Breast epithelium (tissue), 4 donors: ENCODE measurements at places on chromosomes 13 and 19. TPM values are rescaled to one million over a fixed set of nuclear protein-coding genes. Genes with fewer than 3 reads are reported as not detected.

- H3K27ac ChIP-seq, result no peak overlapping the region
- H3K4me1 ChIP-seq, result no peaks in the 10 kb centered on the region
- H3K4me3 ChIP-seq, result no peak overlapping the region
- no peak for DNase-seq
- H3K36me3 ChIP-seq, result no peaks in the 10 kb centered on the region
These were observed 1138.2 kb downstream of the UQCRFS1 start for GRCh38 chr19:28074773-28075172.

DNA sequence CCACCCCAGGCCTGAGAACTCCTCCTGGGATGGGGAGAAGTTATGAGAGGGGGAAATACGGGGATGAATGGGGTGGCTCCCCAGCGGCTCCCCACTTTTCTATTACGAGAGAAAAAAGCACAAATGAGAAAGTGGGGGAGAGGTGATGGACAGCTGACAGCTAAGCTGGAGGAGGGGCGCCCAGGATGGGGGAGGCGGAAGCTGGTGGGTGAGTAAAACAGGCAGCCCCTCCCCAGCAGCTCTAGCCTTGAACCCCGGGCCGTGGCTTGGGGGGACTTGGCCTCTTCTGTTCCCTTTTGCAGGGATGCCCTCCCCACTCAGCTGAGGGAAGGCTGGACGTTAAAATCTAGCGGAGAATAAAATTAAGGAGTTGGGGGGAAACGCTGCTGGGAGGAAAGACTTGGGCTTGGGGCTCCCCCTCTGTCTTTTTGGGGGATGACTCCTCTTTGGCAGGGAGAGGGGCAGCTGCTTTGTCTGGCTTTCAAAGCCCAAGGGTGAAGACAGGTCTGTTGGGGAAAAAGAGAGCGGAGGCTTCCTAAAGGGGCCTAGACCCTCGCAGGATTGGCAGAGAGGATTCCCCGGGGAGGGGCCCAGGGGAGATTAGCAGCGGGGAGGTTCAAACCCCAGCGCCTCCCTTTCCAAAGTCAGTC, 1.4 kb upstream of the SAMD1 start:
- H3K36me3 ChIP-seq, result no peaks in the 10 kb centered on the region
- DNase-seq, result no peak
- H3K27ac ChIP-seq, result peak overlapping the region; percentile 91
- peak overlapping the region; percentile 90 for H3K4me3 ChIP-seq
- no peaks in the 10 kb centered on the region for H3K27me3 ChIP-seq

DNA sequence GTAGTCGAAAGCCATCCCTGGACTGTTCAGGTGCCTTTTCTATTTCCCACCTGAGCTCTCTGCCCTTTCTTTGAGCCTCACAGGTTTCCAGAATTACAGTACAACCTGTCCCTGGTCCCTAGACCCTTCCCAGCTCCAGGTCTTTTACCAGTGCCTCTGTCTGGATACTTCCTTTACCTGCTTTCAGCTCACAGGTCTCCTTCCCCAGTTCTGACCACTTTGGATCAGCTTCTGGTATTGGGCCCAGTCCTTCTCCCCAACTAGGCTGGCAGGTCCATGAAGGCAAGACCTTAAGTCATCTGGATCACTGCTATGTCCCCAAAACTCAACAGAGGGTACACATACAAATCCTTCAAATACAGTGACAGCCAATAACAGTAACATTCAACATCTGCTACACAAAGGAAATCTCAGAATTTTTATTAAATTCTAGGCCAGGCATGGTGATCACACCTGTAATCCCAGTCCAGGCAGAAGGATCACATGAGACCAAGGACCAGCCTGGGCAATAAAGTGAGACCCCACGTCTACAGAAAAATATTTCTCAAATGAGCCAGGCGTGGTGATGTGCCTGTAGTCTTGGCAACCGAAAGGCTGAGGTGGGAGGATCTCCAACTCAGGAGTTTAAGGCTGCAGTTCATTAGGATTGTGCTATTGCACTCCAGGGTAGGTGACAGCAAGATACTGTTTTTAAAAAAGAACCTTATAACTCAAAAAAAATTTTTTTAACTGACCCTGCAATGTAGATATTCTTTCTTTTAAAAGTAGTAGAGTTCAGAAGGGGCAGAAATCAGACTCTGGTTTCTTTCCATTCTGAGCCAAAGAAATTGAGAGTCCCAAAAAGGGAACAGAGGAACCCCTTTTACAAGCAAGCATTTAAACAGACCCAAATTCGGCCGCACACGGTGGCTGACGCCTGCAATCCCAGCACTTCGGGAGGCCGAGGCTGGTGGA, 1.3 kb downstream of the RPS16 start:
- peak overlapping the region; percentile 91 for H3K4me3 ChIP-seq
- peak overlapping the region; percentile 87 for H3K27ac ChIP-seq
- H3K27me3 ChIP-seq, result no peaks in the 10 kb centered on the region
- peaks cover 4% of the 10 kb centered on the region for H3K4me1 ChIP-seq
- no peak for DNase-seq

DNA sequence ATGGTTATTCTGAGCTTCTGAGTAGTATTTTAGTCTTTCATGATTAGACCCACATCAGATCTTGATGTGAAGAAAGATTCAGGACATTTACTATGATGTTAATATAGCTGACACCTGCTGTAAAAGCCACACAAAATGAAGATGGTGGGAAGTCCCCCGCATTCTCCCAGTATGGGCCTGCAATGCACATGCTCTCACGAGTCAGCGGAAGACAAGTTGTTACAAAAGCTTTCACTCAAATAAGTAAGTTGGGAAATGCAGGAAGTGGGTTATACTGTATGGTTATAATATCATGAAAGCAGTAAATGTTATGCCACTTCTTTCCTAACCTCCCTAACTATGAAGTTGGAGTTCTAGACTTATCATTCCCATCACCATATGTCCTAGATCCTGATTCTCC, 171.9 kb downstream of the KLF5 start:
- no peak overlapping the region for H3K4me3 ChIP-seq
- DNase-seq, result no peak
- no peaks in the 10 kb centered on the region for H3K27me3 ChIP-seq
- no peak overlapping the region for H3K27ac ChIP-seq

The GJA3 gene
- total RNA-seq, result not detected

- no peak overlapping the region for H3K27ac ChIP-seq
- no peak overlapping the region for H3K4me3 ChIP-seq
These were observed 10.3 kb downstream of the IGSF23 start for GRCh38 chr19:44623626-44624025.

- H3K27ac ChIP-seq, result peak overlapping the region; percentile 93
- peak; percentile 97 for DNase-seq
- peak overlapping the region; percentile 64 for H3K4me3 ChIP-seq
- no peaks in the 10 kb centered on the region for H3K36me3 ChIP-seq
- H3K27me3 ChIP-seq, result no peaks in the 10 kb centered on the region
- no peaks in the 10 kb centered on the region for H3K4me1 ChIP-seq
These were observed 1.4 kb downstream of the PEG3 start for GRCh38 chr19:56838909-56839651.

The KLHL1 gene
- total RNA-seq, result not detected

- H3K27ac ChIP-seq, result no peak overlapping the region
- no peaks in the 10 kb centered on the region for H3K4me1 ChIP-seq
- DNase-seq, result no peak
- H3K4me3 ChIP-seq, result no peak overlapping the region
These were observed 48.6 kb downstream of the FAM124A start for GRCh38 chr13:51270623-51271415.

DNA sequence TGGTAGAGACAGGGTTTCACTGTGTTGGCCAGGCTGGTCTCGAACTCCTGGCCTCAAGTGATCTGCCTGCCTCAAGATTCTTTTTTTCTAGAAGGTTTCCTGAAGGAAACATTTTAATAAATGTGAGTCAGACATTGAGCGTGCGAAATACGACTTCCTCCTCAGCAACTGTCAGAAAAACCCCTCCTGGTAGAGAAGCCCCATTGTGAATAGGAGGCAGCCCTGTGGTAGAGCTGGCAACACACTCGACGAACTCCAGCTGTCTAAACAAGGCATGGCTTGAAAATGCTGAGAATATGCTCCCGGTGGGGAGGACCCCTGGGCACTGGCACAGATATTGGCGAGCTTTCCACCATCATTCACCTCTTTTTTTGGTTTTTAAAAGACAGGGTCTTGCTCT, 9.8 kb downstream of the ZNF333 start:
- peaks cover 16% of the 10 kb centered on the region for H3K36me3 ChIP-seq
- DNase-seq, result no peak
- H3K4me1 ChIP-seq, result no peaks in the 10 kb centered on the region
- no peak overlapping the region for H3K27ac ChIP-seq
- no peaks in the 10 kb centered on the region for H3K27me3 ChIP-seq
- no peak overlapping the region for H3K4me3 ChIP-seq

- H3K4me3 ChIP-seq, result no peak overlapping the region
- no peak overlapping the region for H3K27ac ChIP-seq
- peak; percentile 68 for DNase-seq
- no peaks in the 10 kb centered on the region for H3K4me1 ChIP-seq
- no peaks in the 10 kb centered on the region for H3K27me3 ChIP-seq
- peaks cover 10% of the 10 kb centered on the region for H3K36me3 ChIP-seq
These were observed 13.8 kb upstream of the EHD2 start for GRCh38 chr19:47699360-47699917.

The IGFL4 gene
- total RNA-seq, result not detected

DNA sequence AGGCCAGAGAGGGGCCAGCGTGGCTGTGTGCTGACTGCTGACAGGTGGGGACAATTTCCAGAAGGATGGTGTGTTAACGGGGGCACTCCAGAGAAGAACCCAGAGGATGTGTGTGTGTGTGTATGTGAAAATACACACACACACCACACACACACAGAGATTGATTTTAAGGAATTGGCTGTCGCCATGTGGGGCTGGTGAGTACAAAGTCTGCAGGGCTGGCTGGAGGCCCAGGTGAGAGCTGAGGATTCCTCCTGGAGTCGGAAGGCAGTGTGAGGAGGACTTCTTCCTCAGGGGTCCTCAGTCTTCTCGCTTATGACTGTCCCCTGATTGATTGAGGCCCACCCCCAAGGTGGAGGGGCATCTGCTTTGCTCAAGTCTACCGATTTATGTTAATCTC, 7.6 kb upstream of the GJB6 start:
- H3K4me1 ChIP-seq, result no peaks in the 10 kb centered on the region
- no peaks in the 10 kb centered on the region for H3K27me3 ChIP-seq
- no peak overlapping the region for H3K27ac ChIP-seq
- no peaks in the 10 kb centered on the region for H3K36me3 ChIP-seq
- H3K4me3 ChIP-seq, result no peak overlapping the region

DNA sequence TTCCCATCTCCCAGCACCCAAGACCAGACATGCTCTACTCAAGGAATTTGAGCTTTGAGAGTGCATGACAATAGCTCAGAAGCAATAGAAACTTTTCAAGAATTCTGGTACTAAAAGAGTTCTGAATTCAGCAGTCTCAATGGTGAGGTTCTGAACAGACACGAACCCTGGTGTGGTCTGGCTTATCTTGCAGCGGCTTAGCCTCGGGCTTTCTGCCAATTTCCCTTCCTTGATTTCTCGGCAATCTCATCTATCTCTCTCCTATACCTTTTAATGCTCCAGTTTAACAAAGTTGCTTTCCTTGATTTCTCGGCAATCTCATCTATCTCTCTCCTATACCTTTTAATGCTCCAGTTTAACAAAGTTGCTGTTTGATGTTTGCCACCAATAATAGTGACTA, 174.6 kb downstream of the SPRY2 start:
- no peaks in the 10 kb centered on the region for H3K27me3 ChIP-seq
- H3K27ac ChIP-seq, result no peak overlapping the region
- DNase-seq, result no peak
- no peaks in the 10 kb centered on the region for H3K4me1 ChIP-seq
- no peak overlapping the region for H3K4me3 ChIP-seq

DNA sequence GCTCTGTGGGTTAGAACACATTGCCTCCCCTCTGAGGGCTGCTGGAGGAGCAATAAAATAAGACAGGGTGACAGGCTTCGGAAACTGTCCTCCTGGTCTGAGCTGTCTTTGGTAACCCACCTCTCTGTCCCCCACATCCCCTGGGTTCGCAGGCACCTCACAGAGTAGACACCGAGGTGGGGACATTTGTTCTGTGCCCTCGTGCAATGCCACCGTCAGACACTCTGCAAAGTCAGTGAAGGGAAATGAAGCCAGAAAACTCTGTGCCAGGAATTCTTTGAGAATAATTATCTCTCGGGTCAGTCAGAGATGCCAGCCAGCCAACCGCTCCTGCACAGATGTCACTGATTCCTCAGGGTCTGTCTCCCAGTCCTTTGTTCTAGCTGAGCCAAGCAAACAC, 493.6 kb downstream of the FOXO1 start:
- H3K27me3 ChIP-seq, result no peaks in the 10 kb centered on the region
- no peak for DNase-seq
- H3K36me3 ChIP-seq, result no peaks in the 10 kb centered on the region
- H3K4me1 ChIP-seq, result no peaks in the 10 kb centered on the region

DNA sequence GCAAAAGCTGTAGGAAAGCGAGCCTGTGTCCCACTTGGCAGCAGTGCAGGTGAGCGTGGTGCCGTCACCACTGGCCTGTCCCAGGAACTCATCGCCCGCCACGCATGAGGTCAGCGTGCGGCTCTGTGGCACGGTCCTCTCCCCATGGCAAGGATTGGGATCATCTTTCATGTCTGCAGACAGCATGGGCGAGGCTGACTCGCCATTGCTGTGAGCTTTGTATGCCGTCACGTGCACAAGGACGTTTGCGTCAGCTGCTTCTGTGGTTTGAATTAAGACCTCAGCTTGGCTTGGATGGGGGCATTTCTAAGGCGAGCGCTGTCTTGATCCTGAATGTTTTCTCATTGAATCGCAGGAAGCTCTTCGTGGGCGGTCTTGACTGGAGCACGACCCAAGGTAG, 9.8 kb downstream of the DAZAP1 start:
- no peaks in the 10 kb centered on the region for H3K27me3 ChIP-seq
- H3K4me3 ChIP-seq, result no peak overlapping the region
- no peak for DNase-seq
- H3K36me3 ChIP-seq, result no peaks in the 10 kb centered on the region
- H3K27ac ChIP-seq, result peak overlapping the region; percentile 95

DNA sequence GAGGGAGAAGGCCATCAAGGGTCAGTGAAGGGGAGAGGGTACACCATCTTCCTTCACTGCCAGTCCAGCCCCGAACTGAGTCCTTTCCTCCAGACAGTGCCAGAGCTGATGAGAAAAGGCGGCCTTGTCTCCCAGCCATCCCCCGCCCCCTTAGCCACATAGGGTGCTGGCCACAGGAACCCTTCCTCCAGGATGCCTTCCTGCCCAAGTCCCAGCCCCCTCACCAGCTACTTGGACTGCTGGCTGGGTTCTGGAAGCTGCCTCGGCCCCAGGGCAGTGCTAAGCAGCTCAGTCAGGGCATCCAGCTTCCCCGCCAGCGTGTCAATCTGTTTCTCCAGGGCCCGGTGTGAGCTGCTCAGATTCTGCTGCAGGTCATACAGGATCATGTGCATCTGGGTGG, 12.6 kb upstream of the SMG9 start:
- no peaks in the 10 kb centered on the region for H3K36me3 ChIP-seq
- no peak for DNase-seq
- H3K27me3 ChIP-seq, result no peaks in the 10 kb centered on the region
- H3K27ac ChIP-seq, result peak overlapping the region; percentile 78
- no peaks in the 10 kb centered on the region for H3K4me1 ChIP-seq

The ATP4B gene
- not detected for total RNA-seq

- no peak overlapping the region for H3K27ac ChIP-seq
- DNase-seq, result no peak
- peaks cover 10% of the 10 kb centered on the region for H3K4me1 ChIP-seq
- H3K36me3 ChIP-seq, result no peaks in the 10 kb centered on the region
- no peaks in the 10 kb centered on the region for H3K27me3 ChIP-seq
- no peak overlapping the region for H3K4me3 ChIP-seq
These were observed 5.4 kb downstream of the UCHL3 start for GRCh38 chr13:75554981-75555380.

- DNase-seq, result no peak
- no peaks in the 10 kb centered on the region for H3K4me1 ChIP-seq
- H3K4me3 ChIP-seq, result peak overlapping the region; percentile 95
- H3K27me3 ChIP-seq, result no peaks in the 10 kb centered on the region
- peak overlapping the region; percentile 85 for H3K27ac ChIP-seq
These were observed 622 bp downstream of the DNM2 start for GRCh38 chr19:10718205-10719196.

- H3K27ac ChIP-seq, result no peak overlapping the region
- no peaks in the 10 kb centered on the region for H3K36me3 ChIP-seq
- no peaks in the 10 kb centered on the region for H3K4me1 ChIP-seq
- no peak overlapping the region for H3K4me3 ChIP-seq
These were observed 301.4 kb downstream of the KLF12 start for GRCh38 chr13:73832825-73833224.
